Left ventricle myocardium superior (tissue), 1 donor: ENCODE measurements at places on chromosomes 6 and 20. TPM values are rescaled to one million over a fixed set of nuclear protein-coding genes. Genes with fewer than 3 reads are reported as not detected.
A peak's percentile ranks its signal among the peaks of the same experiment; 100 is the strongest.

Gene HLA-DPB1
- total RNA-seq, result 41.5 TPM

Gene ANKRD66
- total RNA-seq, result not detected

Gene ULBP2
- 0.84 TPM for total RNA-seq

Gene CCN6
- total RNA-seq, result not detected

Gene PPP1R3G
- total RNA-seq, result 13.9 TPM

Gene TBX18
- 7.1 TPM for total RNA-seq

Gene LY6G6C
- total RNA-seq, result not detected

Gene FERMT1
- total RNA-seq, result 1.1 TPM

Gene WFDC10B
- total RNA-seq, result not detected

DNA sequence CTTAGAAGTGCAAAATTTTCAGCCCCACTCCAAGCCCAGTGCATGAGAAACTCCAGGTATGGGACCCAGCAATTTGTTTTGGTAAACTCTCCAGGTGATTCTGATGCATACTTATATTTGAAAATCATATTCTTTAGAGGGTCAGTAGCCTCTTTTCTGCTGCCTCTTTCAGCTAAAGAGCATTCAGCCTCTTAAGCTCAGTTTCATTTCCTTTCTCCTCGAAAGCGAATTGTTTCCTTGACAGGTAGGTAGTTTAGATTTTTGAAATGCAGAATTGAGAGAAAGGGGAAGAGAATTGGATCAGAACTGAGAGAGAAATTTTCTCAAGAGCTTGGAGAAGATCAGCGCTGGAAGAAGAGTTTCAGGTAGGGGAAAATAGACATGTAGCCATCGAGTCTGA lies 995.8 kb upstream of the FLRT3 start:
- DNase-seq, result no peak

DNA sequence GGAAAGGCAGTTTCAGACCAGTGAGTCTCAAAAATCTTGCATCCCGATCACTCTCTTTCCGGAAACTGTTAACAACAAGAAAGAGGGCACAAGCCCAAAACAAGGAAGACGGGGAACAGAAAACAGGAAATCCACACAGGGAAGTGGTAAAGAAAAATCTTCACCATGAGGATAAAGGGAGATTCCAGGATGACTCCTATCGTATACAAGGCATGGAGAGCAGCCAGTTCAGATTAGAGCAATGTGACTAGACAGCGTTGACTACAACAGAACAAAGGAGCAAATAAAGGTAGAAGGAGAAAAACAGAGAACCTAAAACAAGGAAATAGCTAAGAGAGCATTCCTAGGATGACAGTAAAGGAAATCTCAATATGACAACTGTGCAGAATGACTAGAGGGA lies 26.5 kb downstream of the VNN1 start:
- DNase-seq, result no peak

GRCh38 chr6:143555582-143555981 lies 44.1 kb upstream of the FUCA2 start:
- DNase-seq, result no peak

GRCh38 chr6:74879234-74879633 lies 326.6 kb downstream of the COL12A1 start:
- DNase-seq, result no peak

GRCh38 chr6:138593124-138593877 lies 94.0 kb upstream of the NHSL1 start:
- no peak for DNase-seq

- DNase-seq, result no peak
Observed at GRCh38 chr6:99136488-99136887, 188.7 kb upstream of the FBXL4 start.

DNA sequence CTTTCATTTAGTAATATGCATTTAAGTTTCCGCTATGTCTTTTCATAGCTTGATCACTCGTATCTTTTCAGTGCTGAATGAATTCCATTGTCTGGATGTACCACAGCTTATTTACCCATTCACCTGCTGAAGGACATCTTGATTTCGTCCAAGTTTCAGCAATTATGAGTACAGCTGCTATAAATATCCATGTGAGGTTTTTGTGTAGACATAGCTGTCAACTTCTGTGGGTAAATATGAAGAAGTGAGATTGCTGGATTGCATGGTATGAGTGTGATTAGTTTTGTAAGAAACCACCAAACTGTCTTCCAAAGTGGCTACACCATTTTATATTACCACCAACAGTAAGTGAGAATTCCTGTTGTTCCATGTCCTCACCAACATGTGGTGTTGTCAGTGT lies 79.2 kb upstream of the STMND1 start:
- DNase-seq, result no peak

- DNase-seq, result no peak
Observed at GRCh38 chr6:151301547-151301946, 61.8 kb downstream of the AKAP12 start.

- no peak for DNase-seq
Observed at GRCh38 chr20:46674253-46675083, 14.8 kb downstream of the TP53RK start.

DNA sequence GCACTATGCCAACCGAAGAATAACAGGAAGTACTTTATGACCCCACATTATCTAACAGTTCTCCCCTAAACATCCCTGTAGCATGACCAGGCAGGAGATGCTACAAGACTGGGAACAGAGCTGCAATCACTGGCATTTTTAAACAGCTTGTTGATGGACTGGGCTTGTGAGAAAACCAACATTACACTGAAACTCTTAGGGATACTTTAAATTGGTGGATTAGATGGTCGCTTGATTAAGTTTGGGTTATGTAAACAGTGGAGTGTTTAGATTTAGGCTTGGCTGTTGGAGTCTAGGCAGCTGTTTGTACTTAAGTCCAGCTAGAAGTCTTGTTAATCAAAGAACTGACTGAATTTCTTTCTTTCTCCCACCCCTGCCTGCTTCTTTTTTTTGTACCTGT lies 234.1 kb upstream of the BMP2 start:
- no peak for DNase-seq

- DNase-seq, result no peak
Observed at GRCh38 chr6:168408504-168409136, 32.4 kb upstream of the SMOC2 start.

GRCh38 chr6:158771399-158772152 lies 47.6 kb downstream of the EZR start:
- no peak for DNase-seq

- DNase-seq, result peak; percentile 36
Observed at GRCh38 chr6:113414511-113414910, 442.6 kb upstream of the MARCKS start.

DNA sequence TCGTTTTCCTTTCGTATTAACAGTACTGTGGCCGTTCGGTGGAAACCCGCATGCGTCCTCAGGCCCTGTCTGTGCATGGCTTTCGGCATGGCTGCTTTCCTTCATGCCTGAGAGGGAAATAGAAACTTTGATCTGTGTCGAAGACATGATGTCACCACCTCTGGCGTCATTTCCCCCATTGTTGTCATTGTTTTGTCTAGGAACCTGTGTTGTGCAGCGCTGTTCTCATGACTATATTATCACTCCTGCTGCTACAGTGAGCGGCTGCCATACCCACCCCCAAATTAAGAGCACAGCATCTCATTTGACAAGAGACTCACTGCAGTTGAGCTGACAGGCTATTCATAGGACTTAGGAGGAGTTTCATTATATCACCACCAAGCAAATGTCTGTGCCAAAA lies 172.3 kb downstream of the TMEM242 start:
- DNase-seq, result no peak

GRCh38 chr20:10090588-10091166 lies 55.9 kb downstream of the ANKEF1 start:
- peak; percentile 30 for DNase-seq

DNA sequence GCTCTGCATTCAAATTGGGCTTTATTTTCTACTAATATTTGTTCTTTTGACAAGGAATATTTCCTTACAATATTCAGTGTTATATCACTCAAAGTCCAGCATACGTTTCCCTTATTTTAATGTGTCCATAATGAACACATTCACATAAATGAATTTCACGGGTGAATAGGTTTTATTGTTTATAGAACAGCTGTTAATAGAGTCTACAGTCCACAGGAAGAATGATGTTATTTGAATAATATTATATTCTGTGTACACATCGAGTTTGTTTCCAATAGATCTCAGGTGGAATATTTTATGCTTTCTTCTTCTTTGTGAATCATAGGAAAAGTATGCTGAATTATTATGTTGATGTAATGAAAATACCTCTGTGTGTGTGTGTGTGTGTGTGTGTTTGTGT lies 582.4 kb downstream of the CDH26 start:
- DNase-seq, result no peak

DNA sequence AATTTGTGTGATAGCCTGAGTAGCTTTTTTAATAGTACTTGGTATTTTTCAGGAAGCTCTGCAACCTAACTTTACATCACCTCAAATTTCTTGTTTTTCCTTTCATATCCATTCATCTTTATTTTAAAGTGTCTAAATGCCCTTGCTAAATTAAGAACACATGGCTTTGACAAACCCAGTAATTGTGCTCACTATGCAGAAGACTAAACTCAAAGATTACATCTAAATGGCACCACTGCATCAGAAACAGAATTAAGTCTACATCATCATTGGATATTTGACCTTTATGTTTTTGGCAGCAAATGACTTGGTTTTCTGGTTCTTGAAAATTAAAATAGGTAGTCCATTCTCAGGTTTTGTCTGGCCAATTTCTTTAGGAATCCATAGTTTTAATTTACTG lies 69.6 kb upstream of the HDGFL1 start:
- no peak for DNase-seq

DNA sequence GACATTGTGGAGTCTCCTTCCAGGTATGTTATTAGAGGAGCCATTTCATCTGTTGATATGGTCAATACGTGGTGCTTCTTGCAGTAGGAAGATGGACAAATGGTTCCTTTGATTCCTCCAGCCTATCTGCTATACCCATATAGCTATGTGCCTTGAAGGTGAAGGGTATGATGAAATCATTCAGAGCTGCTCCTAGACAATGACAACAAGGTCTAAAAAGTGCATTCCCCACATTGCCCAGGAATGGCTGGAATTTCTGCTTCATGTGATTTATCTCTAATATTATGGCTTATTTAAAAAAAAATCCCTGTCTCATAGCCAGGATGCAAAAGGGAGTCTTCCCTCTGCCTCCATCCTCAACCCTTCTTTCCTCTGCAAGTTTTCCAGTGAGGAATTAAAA lies 14.1 kb downstream of the DAAM2 start:
- DNase-seq, result no peak

GRCh38 chr6:80454661-80455365 lies 348.3 kb downstream of the BCKDHB start:
- DNase-seq, result no peak

GRCh38 chr6:12170351-12171092 lies 119.6 kb upstream of the EDN1 start:
- DNase-seq, result no peak

DNA sequence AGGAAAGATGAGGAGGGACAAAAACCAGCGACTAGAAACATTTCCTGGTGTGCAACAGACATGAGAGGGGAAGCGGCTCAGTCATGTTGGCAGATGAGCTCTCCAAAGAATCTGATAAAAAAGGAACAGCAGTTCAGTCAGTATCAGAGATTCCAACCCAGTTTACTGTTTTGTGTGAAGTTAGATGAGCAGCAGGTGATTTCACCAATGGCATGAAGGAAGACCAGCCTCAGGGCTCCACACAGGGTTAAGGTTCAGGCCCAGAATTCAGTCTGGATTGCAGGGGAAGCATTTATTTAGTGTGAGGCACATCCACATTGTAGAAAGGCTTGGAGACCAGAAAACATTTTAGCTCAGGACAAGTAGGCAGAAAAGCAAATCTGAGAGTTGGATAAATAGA lies 317.8 kb downstream of the C6orf118 start:
- DNase-seq, result no peak

GRCh38 chr6:73648166-73648565 lies 5.6 kb downstream of the SLC17A5 start:
- DNase-seq, result no peak

DNA sequence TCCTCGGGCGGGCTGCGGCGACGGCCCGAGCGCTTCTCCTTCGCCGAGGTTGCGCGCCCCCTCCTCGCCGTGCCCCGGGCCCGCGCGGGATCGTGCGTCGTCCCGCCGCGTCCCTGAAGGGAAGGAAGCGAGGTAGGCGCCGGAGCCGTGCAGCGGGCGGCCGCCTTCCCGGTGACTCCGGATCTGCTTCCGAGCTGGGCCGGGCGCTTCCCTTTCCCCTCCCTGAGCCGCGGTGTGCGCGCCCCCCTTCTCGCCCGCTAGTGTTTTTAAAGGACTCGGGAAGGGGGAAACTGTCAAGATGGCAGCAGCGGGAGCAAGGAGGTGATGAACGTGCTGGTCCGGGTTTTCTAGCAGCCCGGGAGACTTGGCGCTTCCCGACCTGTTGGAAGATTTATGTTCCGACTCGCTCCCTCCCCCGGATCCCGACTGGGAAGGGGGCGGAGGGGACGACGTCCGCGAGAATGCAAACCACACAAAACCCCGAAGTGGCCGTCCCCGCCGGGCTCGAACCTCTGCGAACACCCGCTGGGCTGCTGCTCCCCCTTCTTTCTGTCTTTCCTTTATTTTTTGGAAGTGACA lies 744 bp upstream of the FOXO3 start:
- no peak for DNase-seq

DNA sequence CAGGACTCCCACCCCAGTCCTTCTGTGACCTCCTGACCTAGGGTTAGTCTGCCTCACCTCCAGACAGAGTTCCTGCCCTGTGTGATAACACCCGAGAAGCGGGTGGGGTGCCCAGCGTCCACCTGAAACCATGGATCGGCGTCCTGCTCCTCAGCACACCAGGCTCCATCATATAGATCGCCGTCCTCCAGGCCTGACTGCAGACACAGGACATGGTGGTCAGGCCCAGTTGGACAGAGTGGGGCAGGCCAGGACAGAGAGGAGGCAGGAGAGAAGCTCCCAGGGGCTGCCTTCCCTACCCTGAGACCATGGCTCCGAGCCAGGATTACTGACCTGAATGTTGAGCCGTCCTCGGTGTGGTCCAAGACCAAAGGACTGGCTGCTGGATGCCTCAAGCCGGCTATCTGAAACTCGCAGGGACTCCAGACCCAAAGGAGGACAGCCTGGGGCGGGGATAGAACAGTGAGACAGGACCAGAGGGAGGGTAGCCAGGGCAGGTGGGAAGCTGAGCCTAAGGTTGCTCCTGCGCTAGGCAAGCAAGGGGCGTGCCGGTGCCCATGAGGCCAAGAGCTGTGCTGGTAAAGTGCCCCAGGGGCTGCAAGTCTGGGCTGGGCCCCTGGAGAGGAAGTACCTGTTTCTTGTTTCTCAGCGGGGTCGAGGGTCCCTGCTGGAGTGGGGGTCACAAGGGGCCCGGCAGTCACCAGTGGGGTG lies 2.2 kb downstream of the CPXM1 start:
- no peak for DNase-seq

GRCh38 chr6:43189776-43190304 lies 7.8 kb downstream of the CUL9 start:
- DNase-seq, result no peak

- no peak for DNase-seq
Observed at GRCh38 chr6:156189195-156189594, 588.0 kb upstream of the ARID1B start.

GRCh38 chr6:107355659-107356058 lies 103.7 kb downstream of the PDSS2 start:
- DNase-seq, result peak; percentile 57
